ENCODE measurements at places on chromosomes 16 and 17.

- DNase-seq, result no peak
Observed at GRCh38 chr16:8905168-8905762, 23.1 kb downstream of the LITAFD start.

DNA sequence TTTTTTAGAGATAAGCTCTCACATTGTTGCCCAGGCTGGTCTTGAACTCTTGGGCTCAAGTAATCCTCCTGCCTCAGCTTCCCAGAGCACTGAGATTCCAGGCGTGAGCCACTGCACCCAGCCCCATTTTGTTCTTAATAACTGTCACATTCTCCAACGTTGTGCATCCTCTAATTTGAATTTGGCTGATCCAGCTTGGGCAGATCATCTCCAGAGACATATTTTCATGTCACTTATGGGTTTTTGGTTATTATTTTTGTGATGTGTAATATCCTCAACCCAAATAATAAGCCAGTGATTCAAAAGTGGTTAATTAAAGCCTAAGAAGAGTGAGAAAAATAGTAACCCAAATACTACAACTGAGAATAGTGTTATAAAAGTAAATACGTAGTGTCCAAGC is 16.2 kb upstream of the COL1A1 start:
- no peak for DNase-seq

DNA sequence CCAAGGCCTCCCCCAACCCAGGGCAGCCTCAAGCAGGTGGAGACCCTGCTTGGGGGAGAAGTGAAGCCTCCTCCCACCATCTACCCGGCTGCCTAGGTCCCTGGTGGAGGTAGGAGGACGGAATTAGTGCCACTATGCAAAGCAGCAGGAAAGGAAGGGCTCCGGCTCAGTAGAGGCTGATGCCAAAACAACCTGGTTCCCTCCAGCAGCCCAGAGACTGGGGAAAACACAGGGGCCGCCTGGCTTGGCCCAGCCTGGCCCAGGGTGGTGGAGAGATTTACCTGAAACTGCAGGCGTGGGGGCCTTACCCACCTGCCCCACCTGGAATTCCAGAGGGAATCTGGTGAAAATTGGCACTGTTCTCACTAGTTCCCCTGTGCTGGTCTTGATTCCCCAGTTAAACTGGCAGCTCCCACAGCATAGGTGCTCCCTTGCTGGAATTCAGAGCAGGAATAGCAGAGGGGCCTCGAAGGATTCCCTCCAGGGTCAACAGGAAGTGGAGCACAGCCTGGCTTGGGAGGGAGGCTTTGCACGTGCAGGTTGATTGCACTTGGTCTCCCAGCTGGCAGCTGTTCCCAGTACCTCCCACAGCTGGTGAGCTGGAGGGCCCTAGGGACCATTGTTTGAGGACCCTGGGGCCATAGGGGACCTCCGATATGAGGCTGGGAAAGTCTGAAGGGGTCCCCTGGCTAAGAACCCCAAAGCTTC is 4.5 kb downstream of the CD79B start:
- DNase-seq, result peak; percentile 10

- no peak for DNase-seq
Observed at GRCh38 chr17:48238933-48239602, 131.5 kb downstream of the SNX11 start.

- DNase-seq, result no peak
Observed at GRCh38 chr16:49461517-49461951, 87.9 kb downstream of the C16orf78 start.

GRCh38 chr16:20803192-20803560 is 3.1 kb downstream of the ERI2 start:
- no peak for DNase-seq

- no peak for DNase-seq
Observed at GRCh38 chr16:80226499-80226898, 314.3 kb upstream of the DYNLRB2 start.

GRCh38 chr16:15810411-15810810 is 46.4 kb downstream of the MYH11 start:
- no peak for DNase-seq

DNA sequence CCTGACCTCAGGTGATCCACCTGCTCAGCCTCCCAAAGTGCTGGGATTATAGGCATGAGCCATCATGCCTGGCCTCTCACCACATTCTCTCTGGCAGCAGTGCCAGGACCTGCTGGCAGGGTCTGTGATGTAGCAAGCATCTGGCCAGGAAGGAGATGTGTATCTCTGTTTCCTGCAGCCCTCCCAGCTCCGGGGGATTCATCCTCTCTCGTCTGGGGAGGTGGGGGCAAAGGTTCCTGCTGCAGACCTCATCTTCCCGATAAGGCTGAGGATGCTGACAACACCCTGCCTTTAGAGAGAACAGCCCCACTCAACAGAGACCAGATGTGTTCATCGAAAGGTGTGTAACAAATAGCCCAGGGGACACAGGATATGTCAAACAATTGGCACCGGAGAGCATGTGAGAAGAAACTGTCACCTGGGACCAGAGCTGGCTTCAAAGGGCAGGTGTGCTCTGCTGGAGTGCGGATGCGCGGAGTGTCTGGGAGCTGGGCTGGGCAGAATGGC is 54.8 kb upstream of the SEC14L1 start:
- DNase-seq, result no peak

GRCh38 chr17:19003543-19004420 is 782 bp downstream of the FAM83G start:
- no peak for DNase-seq

DNA sequence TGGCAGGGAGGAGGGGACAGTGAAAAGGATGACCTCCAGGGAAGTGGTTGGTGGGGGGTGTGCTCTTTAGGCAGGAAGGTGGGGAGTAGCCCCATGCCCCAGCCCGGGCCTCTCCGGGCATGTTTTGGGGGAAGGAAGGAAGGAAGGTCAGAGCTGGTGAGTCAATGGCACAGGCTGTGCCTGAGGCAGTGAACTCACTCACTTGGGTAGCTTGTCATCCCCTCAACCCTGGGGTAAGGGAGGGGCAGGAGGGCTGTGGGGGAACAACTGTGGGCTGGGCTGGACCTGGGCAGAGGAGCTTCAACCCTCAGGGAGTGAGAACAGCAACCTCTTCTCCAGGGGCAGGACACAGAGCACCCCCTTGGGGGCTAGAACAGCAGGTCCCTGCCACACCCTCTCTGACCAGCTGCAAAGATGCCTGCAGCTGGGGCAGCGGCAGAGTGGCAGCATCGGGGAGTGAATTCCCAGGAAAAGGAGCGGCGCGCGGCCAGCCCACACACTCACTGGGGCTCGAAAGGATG is 6.3 kb downstream of the CSF3 start:
- no peak for DNase-seq

GRCh38 chr17:58394534-58395223 is 22.7 kb downstream of the RNF43 start:
- no peak for DNase-seq

DNA sequence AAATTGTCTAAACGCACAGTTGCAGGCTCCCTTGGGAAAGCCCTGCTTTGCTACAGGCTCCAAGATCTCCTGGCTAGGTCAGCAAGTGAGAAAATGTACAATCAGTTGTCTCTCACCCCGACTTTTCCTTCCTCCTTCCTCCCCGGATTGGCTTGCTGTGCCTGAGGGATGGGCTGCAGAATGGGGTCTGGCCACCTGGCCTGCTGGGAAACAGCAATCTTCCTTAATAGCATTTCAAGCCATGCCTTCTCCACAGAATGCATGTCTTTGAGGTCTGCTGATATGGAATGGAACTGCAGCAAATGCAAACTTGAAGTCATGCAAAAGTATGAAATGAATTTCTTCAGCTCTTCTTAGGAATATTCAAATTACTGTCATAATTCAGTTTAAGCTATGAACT is 42.9 kb upstream of the SLFN13 start:
- no peak for DNase-seq

DNA sequence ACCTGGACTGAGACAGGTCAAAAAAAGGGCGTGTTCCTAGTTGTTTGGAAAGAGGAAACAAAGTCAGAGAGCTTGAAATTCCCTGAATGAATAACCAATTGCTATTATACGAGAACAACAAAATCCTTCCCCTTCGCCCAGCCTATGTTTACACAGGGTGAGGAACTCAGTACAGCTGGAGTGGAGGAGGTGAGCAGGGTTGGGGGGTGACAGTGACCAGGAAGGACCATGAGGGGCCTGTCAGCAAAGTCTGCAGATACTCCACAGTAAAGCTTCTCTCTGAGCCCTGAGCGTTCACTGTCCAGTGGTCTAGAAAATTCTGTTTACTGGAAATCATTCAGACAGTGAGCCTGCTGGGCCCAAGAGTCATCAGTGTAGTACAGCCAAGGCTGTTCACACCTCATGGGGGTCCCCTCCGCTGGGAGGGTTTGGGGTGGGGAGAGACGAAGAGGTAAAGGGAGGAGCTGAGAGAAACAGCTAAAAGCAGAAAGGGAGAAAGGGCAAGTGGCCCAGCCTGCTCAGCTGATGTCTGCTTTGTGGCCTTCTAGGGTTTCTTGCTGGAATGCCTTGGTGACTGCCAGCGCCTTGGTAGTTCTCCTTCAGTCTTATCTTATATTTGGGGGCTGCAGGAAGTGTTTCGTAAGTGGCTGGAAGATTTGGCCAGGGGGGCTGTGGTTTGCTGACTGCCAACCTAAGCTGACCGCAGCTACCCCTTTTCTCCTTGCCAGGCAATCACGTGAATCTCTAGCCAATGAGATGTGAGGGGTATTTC is 5.7 kb downstream of the DUSP3 start:
- DNase-seq, result peak; percentile 67

DNA sequence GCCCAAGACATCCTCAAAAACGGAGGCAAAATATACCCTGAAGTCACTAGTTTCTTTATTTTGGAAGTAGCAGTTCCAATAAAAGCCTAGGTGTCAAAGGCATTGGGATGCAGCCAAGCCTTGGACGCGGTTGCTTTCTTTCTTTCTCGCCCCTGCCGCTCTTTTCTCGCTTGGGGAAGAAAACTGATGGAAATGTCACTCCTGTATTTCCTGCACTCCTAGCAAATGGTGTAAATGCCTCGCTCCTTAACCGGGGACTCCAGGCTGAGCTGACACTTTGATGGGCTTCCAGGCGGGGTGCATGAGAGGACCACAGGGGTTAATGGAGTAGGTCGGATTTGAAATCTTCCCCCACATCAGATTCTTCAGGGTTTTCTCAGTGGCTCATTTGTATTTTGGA is 114.1 kb downstream of the FOXL1 start:
- no peak for DNase-seq

GRCh38 chr17:21298983-21299519 is 14.5 kb downstream of the MAP2K3 start:
- no peak for DNase-seq

- DNase-seq, result no peak
Observed at GRCh38 chr16:67490335-67491096, 7.2 kb upstream of the AGRP start.

DNA sequence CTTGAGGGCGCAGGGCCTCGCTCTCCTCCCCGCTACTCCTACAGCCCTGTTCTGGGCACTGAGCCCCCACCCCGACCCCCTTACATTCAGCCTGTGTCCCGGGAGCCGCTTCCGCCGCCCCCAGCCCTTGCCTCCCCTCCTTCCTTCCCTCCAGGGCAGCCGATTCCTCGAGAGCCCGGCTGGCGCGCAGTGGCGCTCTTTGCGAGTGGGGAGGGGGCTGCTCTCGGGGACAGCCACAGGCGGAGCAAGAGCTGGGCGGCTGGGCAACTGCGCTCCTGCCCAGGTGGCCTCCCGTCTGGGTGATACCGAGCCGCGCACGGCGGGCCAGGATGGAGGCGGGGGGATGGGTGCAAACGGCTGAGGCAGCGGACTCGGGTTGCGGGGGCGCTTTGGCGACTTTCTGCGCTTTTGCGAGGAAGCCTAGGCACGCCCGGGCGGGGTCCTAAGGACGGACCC is 1.2 kb downstream of the MMP15 start:
- DNase-seq, result no peak

- DNase-seq, result no peak
Observed at GRCh38 chr17:29212681-29213121, 32.5 kb upstream of the MYO18A start.

DNA sequence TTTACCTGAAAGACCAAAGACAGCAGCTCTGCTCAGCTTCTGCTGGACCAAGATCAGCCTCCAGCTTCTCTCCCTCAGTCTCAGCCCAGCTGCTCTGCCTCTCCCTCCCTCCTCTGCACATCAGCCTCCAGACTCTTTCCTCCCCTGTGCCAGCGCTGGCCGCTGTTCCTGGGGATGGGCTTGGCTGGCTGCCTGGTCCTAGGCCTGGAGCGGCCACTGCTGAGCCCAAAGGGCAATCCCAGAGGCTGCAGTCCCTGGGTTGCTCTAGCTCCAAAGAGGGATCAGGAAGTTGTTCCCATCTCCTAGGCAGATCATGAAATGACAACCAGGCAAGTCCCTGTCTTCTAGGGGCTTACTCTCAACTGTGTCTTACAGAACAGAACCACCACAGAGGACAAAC is 31.3 kb downstream of the DCUN1D3 start:
- DNase-seq, result no peak

- peak; percentile 79 for DNase-seq
Observed at GRCh38 chr16:30659507-30660423, 1.5 kb downstream of the FBRS start.

DNA sequence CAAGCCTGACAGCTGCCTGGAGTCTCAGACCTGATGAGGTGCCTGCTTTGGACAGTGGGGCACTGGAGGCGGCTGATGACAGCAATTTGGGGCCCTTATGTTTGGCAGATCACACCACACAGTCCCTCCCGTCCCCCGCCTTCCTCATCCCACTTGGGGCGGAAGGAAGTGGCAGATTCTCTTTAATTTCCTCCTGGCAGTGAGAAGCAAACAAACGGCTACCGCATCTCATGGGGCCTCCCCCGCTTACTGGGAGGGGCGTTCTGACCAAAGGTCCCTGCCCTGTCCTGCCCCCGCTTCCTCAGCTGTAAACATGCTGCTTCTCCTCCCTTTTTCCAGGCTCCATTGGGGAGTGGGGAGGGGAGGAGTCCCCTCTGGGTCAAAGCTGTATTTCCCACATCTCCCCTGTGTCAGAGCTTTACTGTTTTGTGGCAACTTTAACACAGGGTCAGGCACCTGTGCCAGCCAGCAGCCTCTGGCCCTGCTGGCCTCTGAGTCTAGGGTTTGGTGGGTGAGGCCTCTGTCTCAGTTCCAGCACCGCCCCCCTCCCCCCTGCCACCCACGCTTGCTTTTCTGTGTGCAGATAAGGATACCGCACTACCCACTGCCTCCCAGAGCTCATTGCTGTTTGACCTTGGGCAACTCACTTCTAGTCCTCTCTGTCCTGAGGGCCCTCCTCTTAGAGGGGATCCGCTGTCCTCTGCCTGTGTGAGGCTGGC is 5.4 kb upstream of the NFATC3 start:
- DNase-seq, result peak; percentile 71

- DNase-seq, result no peak
Observed at GRCh38 chr17:27218041-27218440, 75.9 kb upstream of the WSB1 start.
